DMS79 treated with DMSO at 0.1 percent for 48 hours (cell line): ENCODE measurements at places on chromosomes 5 and 9.

DNA sequence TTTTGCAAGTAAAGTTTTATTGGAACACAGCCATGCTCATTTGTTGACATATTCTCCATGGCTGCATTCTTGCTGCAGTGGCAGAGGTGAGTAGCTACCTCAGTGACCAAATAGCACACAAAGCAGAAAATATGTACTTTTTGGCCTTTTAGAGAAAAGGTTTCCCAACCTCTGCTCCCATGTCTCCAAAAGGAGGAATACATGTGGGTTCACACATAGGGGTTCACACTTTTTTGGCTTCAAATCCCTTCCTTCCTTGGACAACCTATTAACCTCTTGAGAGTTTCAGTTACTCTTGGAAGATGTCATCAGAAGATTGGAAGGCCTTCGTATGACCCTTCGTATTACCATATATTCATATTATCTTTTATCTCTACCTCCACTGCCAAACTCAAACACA is 285.1 kb upstream of the TUT7 start:
- no peak for DNase-seq

DNA sequence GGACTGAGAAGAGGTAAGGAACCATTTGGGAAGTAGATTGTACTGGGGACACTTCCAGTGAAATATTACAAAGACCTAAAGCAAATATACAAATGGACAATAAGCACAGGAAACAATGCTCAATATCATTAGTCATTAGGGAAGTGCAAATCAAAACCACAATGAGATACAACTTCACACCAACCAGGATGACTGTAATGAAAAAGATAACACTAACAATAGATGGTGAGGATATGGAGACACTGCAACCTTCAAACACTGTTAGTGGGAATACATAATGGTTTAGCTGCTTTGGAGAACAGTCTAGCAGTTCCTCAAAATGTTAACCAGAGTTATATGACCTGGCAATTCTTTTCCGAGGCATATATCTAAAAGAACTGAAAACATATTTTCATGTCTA is 149.7 kb downstream of the TRPM3 start:
- DNase-seq: no peak

DNA sequence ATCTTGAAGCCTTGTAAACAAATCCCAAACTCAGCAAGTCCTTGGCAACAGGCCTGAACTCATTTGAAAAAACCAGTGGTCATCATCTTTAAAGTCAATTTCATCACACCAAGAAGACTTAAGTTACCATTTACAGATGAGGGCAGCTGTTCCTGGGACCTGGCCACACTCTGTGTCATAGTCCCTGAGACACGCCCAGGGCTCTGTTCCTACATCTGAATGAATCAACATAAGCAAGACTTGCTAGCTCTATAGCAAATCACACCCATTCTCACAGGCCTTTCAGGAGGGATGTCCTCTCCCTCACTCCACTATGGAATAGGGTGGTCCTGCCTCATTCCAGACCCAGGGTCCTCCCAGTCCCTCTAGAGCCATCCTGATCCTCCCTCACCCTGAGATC is 142.8 kb downstream of the NSG2 start:
- DNase-seq: no peak

DNA sequence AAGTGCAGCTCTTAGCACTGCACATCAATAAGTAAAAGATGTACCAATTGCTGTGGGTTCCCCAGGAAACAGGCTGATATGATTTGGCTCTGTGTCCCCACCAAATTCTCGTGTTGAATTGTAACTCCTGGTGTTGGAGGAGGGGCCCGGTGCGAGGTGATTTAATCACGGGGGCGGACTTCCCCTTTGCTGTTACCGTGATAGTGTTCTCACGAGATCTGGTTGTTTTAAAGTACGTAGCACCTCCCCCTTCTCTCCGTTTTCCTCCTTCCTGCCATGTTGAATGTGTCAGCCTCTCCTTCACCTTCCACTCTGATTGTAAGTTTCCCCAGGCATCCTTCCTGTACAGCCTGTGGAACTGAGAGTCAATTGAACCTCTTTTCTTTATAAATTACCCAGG is 93.2 kb upstream of the ACTBL2 start:
- DNase-seq: no peak

GRCh38 chr5:59592101-59592500 is 301.4 kb downstream of the PDE4D start:
- DNase-seq: no peak

- DNase-seq: no peak
These were observed 167.9 kb upstream of the BRINP1 start for GRCh38 chr9:119537138-119537537.

- DNase-seq: no peak
These were observed 268.3 kb upstream of the WWC1 start for GRCh38 chr5:168023191-168023590.

DNA sequence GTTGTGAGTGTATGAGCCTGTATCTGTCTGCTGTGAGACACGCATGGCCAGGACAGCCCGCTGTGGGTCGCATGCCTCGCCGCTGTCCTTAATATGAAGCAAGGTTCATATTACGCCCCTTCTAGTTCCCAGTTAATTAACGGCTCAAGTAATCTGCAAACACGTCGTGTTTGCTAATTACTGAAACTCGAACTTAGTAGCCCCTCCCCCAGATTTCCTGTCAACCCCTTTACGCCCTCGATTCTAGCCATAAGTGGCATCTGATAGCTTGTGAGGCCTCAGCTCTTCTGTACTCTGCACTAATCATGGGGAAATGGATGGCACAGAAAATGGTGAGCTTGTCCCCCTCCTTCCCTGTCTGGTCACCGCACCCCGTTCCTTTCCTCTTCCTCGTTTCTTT is 116.9 kb upstream of the OTULINL start:
- DNase-seq: no peak

DNA sequence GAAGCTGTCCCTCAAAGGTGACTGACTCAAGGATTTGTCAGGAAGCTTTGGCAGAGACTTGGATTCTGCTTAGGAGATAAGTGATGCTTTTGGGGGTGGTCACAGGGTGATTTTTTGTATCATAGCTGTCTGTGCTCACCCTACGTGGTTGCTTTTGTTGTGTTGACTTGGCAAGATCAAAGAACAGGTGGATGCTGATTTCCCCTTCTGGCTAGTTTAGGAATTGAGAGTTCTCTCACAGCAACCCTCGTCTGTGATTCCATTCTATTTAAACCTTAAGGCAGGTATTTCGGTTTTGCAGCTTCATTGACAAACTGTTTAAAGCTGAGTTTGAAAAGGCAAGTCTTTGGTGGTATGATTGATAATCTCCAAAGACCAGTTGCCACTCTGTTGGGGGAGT is 27.2 kb downstream of the ARHGAP26 start:
- DNase-seq: no peak

DNA sequence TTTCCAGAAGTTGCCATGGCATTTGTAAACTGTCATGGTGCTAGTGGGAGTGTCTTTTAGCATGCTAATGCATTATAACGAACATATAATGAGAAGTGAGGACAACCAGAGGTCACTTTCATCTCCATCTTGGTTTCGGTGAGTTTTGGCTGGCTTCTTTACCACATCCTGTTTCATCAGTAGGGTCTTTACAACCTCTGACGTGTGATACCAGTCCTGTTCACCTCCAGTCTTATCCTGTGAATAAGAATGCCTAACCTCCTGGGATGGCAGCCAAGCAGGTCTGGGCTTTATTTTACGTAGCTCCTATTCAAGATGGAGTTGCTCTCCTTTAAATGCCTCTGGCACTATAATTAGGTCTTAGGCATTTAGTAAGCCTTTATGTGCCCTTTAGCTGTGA is 20.4 kb upstream of the RFK start:
- no peak for DNase-seq

- no peak for DNase-seq
These were observed 56.0 kb downstream of the TEK start for GRCh38 chr9:27165068-27165467.

DNA sequence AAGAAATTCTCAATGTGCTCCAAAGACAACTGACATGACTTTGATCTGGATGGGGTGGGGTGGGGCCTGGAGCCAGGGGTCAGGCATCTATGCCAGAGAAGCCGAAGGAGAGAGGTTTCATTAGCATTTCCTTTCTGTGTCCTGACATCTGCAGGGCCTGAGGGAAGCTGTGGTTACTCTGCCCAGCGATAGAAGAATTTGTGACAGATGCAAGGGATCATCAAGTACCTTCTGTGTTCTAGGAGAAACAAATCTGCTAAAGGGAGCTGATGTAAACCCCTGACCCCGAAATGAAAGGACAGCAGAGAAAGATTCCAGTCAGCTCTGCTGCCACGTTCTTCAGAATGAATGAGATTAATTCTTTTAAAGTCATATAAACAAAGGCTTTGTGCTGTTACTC is 335.7 kb downstream of the PRELID2 start:
- DNase-seq: no peak

- no peak for DNase-seq
These were observed 281.6 kb downstream of the PTPRD start for GRCh38 chr9:10331157-10331556.

DNA sequence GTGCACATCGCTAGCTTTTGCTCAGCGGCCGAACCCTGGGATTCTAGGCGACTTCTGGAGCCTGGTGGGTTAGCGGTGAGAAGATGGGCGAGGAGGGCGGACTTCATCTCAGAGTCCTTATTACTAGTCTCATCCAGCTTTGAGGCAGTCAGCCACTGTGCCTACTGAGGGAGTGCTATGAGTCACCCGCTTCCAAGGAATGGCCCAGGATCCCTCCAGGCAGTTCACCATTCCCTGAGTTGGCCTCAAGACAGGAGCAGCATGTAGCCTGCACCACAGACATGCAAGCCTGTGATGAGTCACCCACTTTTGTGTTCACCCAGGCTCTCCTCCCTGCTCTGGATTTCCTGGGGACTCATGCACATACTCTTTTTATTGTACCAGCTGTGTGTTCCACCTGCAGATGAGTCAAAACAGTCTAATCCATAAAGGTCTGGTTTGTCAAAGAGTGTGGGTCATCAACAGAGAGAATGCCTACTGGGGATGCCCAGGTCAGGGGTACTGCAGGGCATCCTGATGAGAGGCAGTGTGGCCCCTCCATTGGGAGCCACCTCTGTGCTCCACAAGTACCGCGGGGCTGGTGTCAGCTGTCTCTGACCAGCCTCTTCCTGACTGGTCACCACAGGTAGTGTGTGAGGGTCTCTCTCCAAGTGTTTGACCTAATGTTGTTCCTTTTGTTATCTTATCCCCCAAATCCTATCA is 20.2 kb downstream of the SLC22A5 start:
- DNase-seq: peak; percentile 18

DNA sequence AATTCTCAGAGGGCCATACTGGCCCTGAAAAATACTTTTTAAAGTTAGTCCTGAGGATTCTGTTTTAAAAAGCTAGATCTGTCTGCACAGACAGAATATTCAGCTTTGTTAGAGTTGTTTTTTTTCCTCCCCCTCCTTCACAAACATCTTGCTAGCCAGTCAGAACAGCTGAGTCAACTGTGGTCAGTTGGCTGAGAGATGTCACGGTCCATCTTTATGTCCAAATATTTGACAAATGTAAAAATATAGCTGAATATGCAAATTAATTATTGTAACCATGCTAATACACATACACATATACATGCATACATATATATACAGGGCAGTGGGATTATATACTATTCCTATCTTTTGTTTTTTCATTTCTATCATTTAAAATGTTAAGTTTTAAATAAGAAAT is 33.9 kb downstream of the UNC13B start:
- DNase-seq: no peak

GRCh38 chr9:89804766-89805531 is 200.1 kb downstream of the GADD45G start:
- no peak for DNase-seq

DNA sequence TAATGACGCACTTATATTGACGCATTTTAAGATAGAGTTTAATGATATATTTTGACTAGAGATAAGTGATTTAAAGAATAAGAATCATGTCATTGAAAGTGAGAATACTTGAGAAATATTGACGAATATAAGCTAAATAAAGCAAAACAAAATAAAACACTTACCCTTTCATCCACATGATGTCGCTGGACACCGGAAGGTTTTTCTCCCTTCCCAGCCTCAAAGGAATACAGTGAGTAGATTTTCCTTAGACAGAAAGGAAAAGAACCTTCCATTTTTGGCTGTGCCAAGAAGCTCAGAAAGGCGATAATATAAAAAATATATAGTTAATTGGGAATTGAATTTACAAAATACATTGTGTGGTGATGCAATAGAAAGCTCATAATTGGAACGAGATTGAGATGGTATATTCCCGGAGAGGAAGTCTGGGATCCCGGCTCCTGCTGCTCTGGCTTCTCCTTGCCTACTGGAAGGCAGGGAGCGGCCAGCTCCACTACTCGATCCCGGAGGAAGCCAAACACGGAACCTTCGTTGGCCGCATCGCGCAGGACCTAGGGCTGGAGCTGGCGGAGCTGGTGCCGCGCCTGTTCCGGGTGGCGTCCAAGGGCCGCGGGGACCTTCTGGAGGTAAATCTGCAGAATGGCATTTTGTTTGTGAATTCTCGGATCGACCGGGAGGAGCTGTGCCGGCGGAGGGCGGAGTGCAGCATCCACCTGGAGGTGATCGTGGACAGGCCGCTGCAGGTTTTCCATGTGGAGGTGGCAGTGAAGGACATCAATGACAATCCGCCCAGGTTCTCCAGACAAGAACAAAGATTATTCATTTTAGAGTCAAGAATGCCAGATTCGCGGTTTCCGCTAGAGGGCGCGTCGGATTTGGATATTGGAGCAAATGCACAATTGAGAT is at the start of gene PCDHA5:
Gene PCDHA5 (plus strand): TSS at position 239 of the 906 bp plus-strand sequence.
- DNase-seq: no peak

- no peak for DNase-seq
These were observed 274.8 kb upstream of the PANK3 start for GRCh38 chr5:168853972-168854371.

DNA sequence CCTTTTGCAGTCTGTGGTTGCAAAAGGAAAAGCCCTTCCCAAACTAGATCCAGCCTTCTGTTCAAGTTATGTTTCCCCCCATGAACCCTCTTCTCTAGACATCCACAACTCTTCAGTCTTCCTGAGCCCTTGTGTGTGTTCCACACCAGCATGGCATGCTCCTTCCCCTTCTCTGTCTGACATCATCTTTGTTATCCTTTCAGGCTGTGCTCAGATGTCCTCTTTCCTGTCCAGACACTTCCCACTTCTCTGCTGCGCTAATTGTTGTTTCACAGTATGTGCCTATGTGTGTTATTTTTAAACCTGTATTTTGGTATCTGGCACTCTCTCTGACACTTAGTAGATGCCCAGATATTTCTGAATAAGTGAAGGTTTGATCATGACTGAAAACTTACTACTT is 38.2 kb downstream of the FOCAD start:
- no peak for DNase-seq

DNA sequence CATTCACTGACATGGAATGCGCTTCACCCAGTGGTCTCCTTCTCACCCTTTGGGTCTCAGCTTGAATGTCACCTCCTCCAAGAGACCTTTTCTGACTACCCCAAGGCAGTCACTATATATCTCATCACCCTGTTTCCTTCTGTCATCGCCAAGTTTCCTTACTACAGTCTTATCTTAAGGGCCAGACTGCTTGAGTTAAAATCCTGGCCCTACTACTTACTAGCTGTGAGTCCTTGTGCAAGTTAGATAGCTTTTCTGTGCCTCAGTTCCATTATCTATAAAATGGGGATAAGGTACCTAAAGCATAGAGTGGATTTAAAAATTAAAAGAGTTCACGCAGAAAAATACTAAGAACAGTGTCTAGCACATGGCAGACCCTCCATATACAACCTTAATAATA is 132.4 kb downstream of the GABBR2 start:
- no peak for DNase-seq

GRCh38 chr5:34552686-34553085 is 103.4 kb upstream of the RAI14 start:
- DNase-seq: no peak
